ENCODE measurements at places on chromosomes 2 and 18. TPM values are rescaled to one million over a fixed set of nuclear protein-coding genes. Genes with fewer than 3 reads are reported as not detected.

DNA sequence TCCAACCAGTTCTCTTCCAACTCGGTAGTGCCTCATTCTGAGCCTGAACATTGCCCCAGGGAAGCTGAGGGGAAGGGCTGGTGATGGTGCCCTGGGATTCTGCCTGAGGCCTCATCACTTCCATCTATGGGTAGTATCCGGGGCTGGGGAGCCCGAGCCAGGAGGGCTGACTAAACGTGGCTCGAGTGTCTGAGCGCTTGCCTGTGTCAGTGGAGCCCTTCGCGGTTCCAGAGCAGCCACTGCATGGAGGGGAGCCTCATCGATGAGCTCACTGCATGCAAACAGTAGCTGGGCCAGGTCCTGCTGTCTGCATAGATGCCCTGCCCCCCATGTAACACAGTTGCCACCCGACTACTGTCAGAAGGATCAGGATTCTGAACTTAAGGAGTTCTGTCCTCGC lies 129.3 kb downstream of the GLI2 start:
- ATAC-seq = no peak

GRCh38 chr2:109197491-109198418 lies 68.8 kb downstream of the SH3RF3 start:
- ATAC-seq = no peak

- no peak for ATAC-seq
These were observed 22.7 kb downstream of the KCNF1 start for GRCh38 chr2:10934308-10934978.

DPP10 gene
- total RNA-seq = not detected

DNA sequence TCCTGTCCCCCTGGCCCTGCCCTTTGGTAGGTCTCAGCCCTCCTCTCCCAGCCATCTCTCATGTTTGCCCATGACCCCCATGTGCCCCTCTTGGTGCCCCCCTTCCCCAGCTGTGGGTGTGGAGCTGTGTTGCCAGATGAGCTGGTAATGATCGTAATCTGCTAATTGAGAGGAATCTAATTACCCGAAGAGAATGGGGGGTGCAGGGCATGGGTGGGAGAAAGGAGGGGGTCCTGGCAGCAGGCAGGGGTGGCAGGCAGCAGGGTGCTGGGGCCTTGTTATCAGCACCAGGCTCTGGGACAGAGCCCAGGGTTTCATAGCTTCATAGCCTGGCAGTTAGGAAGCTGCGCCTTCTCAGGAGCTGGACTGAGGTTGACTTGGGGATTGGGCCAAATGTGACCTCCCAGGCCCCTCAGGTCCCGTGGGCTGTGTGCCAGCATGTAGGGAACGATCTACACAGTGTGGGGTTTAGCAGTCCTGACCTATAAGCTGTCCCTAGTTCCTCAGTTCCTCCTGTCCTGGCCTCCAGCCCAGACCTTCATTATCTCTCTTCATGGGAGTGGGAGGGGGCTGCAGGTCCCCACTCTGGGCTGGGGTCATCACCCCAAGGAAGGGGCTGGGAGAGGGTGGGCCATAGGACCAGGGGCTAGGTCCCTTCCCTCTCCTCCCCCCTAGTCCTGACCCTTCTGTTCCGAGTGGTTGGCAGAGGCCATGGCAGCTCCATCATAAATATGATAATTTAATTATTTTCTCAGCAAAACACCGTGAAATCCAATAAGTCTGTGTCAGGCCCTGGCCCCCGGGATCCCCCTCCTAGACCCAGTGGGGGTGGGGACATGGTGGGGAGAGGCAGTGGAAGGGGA lies 6.5 kb upstream of the ASIC4 start:
- ATAC-seq = no peak

GRCh38 chr2:64168756-64169155 lies 24.5 kb upstream of the PELI1 start:
- ATAC-seq = peak; percentile 94

EFR3B gene
- total RNA-seq = 0.48 TPM

DNA sequence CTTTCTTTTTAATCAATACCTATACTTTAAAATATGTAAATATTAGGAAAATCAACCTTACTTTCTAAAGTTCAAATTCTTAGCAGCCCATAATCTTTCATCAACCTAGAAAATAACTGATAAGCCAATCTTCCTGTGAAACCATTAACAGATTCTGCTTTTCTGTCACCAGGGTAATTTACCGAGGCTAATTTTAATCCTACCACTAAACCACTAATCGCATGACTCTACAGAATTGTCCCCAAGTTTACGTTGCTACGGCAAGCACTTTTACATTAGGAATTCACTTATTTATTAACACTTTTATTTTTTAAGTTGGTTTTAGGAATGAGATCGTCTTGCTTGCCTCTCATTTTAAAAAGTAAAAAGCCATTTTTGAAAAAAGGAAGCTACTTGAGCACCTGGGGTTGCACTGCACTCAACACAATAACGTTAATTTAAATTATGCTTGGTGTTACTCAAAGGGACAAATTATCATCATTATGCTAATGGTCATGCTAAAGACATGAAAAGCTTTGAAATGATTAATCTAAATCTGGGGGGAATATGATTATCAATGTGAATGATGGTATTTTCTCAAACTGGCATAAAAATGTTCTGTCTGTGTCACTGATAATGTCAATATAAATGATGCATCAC lies 10.2 kb downstream of the ZNF516 start:
- ATAC-seq = no peak

GRCh38 chr2:64268330-64269048 lies 124.3 kb upstream of the PELI1 start:
- no peak for ATAC-seq

- no peak for ATAC-seq
These were observed 183.5 kb downstream of the AGAP1 start for GRCh38 chr2:235677276-235677788.

DNA sequence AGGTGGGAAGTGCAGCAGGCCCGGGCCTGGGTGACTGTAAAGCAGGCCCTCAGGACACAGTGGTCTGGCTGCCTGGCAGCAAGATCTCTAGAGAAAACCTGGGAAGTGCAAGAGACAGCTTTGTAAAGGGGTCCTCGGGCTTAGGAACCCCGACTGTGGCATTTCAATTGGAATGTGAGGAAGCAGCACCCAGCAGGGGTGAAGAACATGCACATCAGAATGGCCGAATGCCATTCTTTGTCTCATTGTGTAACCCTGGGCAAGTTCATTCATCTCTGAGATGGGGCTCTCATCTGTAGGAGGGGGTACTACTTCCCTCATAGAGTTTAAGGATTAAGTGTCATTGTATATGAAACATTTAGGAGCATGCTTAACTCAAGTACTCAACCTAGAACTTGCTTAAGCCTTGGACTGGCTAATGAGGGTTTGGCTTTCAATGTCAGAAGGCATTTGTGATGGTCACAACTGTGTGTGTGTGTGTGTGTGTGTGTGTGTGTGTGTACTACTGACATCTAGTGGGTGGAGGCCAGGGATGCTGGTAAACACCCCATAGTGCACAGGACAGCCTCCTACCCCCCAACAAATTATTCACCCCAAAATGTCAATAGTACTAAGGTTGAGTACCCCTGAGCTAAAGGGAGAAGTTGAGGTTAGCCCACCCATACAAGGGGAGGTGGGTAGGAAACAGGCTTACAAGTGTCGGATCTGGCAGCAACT lies 29.3 kb downstream of the MEX3C start:
- ATAC-seq = no peak

DNA sequence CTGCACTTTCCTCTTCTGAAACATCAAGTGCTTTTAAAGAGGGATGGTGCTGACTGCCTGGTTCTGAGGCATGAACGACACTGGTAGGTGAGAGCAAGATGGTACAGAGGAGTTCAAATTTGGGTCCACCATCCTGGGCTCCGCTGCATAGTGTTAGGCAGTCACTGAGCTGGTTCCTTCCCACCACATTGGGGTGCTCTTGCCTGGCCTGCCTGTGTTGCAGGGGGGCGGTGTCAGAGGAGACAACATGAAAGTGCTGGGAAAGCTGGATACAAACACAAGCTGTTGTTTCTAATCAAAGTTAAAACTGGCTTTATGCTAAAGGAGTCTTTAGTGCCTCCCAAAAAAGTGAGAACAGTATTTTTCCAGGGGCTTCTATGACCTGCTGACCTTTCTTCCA lies 258.1 kb downstream of the GBX2 start:
- no peak for ATAC-seq

GFPT1 gene
- 31.6 TPM for total RNA-seq

RND3 gene
- total RNA-seq = 62.3 TPM

DNA sequence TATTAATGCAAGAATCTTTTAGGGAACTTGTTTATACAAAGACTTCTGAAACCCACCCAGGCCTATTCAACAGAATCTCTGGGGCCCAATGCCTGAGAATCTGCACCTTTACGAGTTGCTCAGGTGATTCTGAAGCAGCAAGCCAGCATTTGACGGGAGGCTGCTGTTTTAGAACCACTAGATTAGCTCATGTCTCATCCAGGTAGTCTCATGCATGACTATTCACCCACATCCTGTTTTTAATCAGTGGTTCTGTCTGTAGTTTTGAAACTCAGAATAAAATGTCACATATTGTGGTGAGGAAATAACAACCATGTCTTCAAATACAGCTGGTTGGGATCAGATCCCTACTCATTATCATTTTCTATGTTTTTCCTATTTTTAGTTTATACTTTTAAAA lies 39.5 kb downstream of the CYTIP start:
- ATAC-seq = peak; percentile 81

- ATAC-seq = no peak
These were observed 1084.7 kb upstream of the LRRTM1 start for GRCh38 chr2:81389203-81389602.

ADCYAP1 gene
- 0.12 TPM for total RNA-seq

- no peak for ATAC-seq
These were observed 239.3 kb upstream of the CDH20 start for GRCh38 chr18:61093965-61094364.

AQP4 gene
- total RNA-seq = 0.08 TPM

CCDC121 gene
- 1.3 TPM for total RNA-seq

DNA sequence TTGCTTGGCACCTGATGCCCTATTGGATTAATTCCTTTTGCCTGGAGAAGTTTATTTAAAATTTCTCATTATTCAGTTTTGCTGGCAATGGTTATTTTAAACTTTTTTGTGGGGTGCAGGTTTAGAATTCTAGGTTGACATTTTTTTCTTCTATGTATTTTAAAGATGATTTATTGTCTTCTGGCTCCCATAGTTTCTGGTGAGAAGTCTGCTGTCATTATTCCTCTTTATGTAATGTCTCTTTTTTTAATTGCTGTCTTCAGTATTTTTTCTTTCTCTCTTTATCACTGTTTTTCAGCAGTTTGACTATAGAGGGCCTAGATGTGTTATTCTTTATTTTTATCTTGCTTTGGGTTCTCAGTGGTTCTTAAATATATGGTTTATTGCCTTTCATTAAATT lies 182.2 kb upstream of the STON1 start:
- ATAC-seq = no peak

DNA sequence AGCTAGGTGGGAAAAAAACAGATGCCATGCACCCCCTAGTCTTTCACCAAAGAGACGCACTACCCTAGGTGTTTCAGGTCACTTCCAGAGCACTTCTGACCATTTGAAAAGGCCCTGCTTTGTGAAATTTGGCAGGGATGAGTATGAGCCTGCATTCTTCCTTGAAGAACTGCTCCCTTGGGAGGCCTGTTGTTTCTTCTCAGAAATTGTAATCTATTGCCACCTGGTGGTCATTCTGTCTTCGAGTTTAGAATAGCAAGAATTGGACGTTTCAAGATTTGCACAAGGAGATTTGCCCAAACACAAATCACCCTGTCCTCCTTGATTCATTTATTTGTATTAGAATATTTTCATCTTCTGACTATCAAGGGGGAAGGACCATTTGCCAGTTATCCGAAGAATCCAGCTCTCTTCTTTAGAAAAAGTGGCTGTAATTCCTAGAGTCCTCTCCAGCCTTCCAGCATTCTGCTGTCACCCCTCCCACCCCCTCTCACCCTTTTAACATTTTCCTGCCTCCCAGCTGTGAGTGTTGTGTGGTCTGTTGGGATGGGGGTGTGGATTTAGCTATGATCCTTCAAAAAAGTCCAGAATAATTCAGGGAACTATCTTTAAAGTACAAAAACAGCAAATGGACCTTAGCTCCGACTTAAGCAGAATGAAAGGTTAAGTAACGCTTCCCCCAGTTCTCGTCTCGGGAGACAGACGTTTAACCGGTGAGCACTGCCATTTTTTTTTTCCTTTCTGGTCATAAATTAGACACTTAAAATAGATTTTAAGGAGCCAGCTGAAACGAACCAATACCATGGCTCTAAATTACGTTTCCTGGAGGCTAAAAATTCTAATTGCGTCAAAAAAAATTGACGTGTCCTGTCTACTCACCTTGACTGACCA lies 3.7 kb upstream of the GAD1 start:
- peak; percentile 58 for ATAC-seq

CIDEA gene
- 0.80 TPM for total RNA-seq

DNA sequence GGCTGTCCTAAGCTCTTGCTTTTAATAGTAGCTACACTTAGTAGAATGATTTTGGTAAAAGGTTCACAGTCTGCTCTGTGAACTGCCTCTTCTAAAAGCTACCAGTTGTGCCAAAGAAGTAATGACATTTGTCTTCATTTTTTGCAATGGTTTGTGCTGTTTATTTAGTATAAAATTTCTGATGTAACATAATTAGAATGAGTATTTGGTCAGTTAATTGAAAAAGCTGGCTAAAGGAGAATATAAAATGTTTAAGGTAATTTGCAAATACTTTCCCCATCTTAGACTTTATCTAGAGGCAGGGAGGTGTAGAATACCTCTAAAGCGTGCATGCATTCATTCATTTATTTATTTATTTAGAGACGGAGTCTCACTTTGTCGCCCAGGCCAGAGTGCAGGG lies 71.3 kb downstream of the PHLPP1 start:
- ATAC-seq = no peak

CELF4 gene
- total RNA-seq = not detected

GRCh38 chr2:1192121-1192520 lies 221.1 kb upstream of the TPO start:
- no peak for ATAC-seq

- peak; percentile 91 for ATAC-seq
These were observed 26.2 kb upstream of the KDM3A start for GRCh38 chr2:86414996-86415395.

DNA sequence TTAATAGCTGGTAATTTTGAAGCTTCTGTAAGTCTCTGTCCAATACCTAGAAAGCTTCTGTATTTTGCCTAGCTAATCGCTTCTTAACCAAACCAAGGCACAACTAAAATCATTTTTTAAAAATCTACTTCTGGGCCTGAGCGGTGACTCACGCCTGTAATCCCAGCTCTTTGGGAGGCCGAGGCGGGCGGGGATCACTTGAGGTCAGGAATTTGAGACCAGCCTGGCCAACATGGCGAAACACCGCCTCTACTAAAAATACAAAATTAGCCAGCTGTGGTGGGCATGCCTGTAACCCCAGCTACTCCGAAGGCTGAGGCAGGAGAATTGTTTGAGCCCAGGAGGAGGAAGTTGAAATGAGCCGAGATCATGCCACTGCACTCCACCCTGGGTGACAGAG lies 148.6 kb upstream of the FIGN start:
- ATAC-seq = no peak

Measured in esophagus mucosa (tissue), 1 donor.